C1 segment of cervical spinal cord (tissue), 14 donors: ENCODE measurements at places on chromosomes 6 and 20.

GRCh38 chr6:138956244-138956924 lies 31.7 kb downstream of the REPS1 start:
- no peak for DNase-seq

GRCh38 chr6:46528961-46529750 lies 37.9 kb upstream of the RCAN2 start:
- DNase-seq = no peak

- no peak for DNase-seq
Observed at GRCh38 chr20:31861135-31861384, 9.3 kb downstream of the DUSP15 start.

DNA sequence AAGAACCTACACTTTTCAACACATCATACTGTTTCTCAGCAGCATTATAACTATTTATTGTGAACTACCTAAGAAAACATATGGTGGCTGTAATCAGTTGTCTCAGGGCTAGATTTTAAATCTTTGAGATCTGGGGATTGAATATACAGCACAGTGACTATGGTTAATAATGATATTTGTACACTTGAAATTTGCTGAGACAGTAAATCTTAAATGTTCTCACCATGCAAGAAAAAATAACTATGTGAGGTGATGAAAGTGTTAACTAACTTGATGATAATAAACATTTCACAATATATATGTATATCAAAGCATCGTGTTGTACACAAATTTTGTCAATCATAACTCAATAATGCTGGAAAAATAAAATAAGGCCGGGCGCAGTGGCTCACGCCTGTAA lies 113.8 kb downstream of the ATXN1 start:
- DNase-seq = no peak

DNA sequence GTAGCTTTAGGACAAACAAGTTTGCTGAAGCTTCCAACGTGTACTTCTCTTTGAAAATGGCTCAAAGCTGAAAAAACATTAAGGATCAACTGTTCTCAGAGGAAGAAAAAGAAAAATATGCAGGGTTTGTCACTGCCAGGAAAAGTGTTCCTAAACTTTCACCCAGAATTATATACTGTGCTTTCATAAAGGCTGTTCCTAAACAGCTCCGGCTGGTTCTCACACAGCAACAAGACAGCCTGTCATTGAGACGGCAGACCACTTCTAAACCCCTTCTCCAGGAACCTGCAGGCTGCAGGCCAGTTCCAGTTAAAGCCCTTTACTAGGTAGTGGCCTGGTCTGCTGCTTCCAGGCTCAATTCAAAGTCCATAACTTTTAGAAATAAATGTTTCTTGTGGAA lies 97.4 kb upstream of the SOX4 start:
- no peak for DNase-seq
